Thyroid gland (tissue), 4 donors: ENCODE measurements at places on chromosomes 4 and X. TPM values are rescaled to one million over a fixed set of nuclear protein-coding genes. Genes with fewer than 3 reads are reported as not detected.

DNA sequence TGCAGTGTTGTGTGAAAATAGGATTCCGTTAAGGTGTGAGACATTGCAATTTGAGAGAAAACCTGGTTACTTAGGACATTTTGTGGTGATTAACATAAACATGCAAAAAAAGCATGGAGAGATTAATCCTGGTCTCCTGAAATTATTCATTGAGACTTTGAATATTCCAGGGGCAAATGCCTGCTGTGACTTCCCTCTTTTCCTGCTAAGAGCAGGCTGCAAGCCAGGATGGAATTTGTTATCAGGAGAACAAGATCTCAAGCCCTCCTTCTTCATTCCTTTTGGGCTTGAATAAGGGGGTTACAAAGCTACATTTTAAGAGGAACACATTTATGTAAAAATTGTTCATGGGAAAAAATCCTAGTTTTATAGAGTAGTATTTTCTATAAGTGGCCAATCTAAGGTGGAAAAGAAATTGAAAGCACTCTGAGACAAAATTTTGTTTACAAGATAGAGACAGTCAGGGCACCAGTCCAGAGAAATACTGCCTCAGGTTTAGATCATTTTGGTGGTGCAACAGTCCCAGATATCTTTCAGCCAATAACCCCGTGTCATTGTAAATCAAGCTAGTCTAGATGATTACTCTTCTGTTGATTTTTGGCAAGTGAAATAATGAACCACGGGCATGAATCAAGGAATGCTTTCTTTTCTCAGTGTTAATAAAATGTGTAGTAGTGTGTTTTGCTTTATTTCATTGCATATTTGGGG lies 1528.3 kb upstream of the AGA start:
- no peak overlapping the region for H3K27ac ChIP-seq
- no peaks in the 10 kb centered on the region for H3K36me3 ChIP-seq
- no peak overlapping the region for H3K4me3 ChIP-seq

GRCh38 chr4:81751531-81752289 lies 280.0 kb upstream of the RASGEF1B start:
- no peak overlapping the region for H3K4me3 ChIP-seq
- H3K27me3 ChIP-seq: no peaks in the 10 kb centered on the region
- no peaks in the 10 kb centered on the region for H3K36me3 ChIP-seq
- no peak overlapping the region for H3K27ac ChIP-seq

- no peak overlapping the region for H3K27ac ChIP-seq
- H3K4me1 ChIP-seq: no peaks in the 10 kb centered on the region
- DNase-seq: no peak
- no peak overlapping the region for H3K4me3 ChIP-seq
- H3K36me3 ChIP-seq: no peaks in the 10 kb centered on the region
- no peaks in the 10 kb centered on the region for H3K27me3 ChIP-seq
Observed at GRCh38 chr4:77699731-77700210, 94.2 kb downstream of the CXCL13 start.

- no peaks in the 10 kb centered on the region for H3K36me3 ChIP-seq
- H3K27ac ChIP-seq: no peak overlapping the region
- H3K4me3 ChIP-seq: no peak overlapping the region
- DNase-seq: no peak
- H3K4me1 ChIP-seq: no peaks in the 10 kb centered on the region
Observed at GRCh38 chr4:113935190-113935589, 44.3 kb downstream of the ARSJ start.

- H3K27me3 ChIP-seq: peaks cover 47% of the 10 kb centered on the region
- peaks cover 20% of the 10 kb centered on the region for H3K4me1 ChIP-seq
- no peaks in the 10 kb centered on the region for H3K36me3 ChIP-seq
Observed at GRCh38 chr4:4857809-4858508, 1.5 kb upstream of the MSX1 start.

The PAGE2B gene
- total RNA-seq: not detected

The CFAP47 gene
- total RNA-seq: 2.9 TPM

The SLC7A11 gene
- 9.9 TPM for total RNA-seq

The DRD5 gene
- total RNA-seq: not detected

The FAM53A gene
- total RNA-seq: 21.2 TPM
